ENCODE measurements at places on chromosomes 2 and 18.

GRCh38 chr2:28327956-28328922, 64.4 kb upstream of the FOSL2 start:
- no peak for DNase-seq

GRCh38 chr18:50075772-50076171, 119.2 kb downstream of the MYO5B start:
- DNase-seq: no peak

GRCh38 chr2:146820672-146821071, 1024.2 kb upstream of the ACVR2A start:
- DNase-seq: no peak

DNA sequence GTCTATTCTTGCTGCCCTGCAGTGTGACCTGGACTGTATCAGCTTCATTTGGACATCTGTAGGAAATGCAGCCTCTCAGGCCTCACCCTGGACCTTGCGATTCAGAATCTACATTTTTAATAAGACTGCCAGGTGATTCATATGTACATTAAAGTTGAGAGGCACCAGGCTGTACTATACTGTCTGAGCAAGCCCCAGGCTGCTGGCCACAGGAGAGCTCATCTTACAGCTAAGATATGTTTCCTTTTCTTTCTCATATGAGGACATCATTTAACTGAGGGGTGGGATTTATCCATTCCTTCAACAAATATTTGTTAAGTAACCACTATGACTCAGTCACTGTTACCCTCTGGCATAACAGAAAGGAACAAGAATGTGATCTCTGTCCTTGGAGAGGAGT, 78.2 kb upstream of the GCFC2 start:
- DNase-seq: no peak

- no peak for DNase-seq
These were observed 12.8 kb upstream of the FMNL2 start for GRCh38 chr2:152322222-152322621.

DNA sequence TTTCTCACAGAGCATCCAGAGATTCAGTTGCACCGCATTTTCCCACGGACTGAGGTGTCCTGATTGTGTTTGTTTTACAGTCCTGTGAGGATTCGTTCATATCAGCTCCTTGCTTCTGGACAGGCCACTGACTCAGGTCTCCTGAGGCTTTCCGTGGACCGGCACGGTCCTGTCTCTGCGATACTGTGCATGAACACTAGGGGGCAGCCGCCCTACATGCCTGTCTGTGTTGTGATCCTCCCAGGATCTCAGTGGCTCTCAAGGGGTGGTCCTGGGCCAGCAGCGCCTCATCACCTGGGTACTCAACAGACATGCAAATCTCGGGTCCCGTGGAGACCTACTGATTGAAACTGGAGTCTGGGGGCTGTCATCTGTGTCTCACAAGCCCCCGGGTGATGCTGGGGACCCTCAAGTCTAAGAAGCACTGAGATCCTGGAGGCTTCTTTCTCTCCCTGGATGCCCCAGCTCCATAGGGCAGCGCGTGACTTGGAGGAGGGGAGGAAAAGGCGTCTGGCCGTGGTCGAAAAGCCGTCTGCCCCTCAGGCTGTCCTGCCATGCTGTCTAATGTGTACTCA, 28.9 kb downstream of the IL1R2 start:
- peak; percentile 95 for DNase-seq

GRCh38 chr2:119350311-119350998, 16.2 kb downstream of the C2orf76 start:
- DNase-seq: no peak

GRCh38 chr2:127542231-127542630, 6.7 kb downstream of the MYO7B start:
- no peak for DNase-seq

DNA sequence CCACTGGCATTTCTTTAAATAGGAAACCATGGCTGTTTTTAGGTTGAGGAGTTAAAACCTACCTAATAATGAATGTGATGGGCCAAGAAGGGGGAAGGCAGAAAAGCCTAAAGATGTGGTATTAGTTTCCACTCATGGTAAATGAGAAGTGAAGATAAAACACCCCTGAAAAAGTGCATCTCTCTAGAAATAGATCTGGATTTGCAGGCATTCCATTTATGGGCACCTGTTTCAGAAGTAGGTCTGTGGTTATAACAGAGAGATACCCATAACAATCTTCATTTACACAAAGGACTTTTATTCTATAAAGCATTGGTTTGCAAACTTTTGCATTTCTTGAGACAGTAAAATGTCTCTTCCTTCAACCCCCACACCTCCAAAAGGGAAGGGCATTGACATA, 62.1 kb downstream of the PRKCE start:
- DNase-seq: no peak

GRCh38 chr2:235669983-235670962, 176.4 kb downstream of the AGAP1 start:
- no peak for DNase-seq

DNA sequence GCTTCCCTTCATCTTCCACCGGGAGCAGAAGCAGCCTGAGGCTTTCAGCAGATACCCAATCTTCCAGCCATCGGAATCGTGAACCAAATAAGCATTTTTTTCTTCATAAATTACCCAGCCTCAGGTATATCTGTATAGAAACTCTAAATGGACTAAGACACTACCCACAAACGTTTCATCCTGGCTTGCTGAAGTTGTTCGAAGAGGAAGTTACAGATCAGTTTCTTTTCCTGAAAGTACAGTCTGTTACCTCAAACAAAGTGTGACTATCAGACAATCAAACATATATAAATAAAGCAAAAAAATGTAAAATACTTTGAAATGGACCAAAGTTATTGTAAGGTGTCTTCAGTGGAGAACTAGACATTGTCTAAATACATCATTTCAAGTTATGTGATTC, 97.9 kb downstream of the MREG start:
- no peak for DNase-seq

DNA sequence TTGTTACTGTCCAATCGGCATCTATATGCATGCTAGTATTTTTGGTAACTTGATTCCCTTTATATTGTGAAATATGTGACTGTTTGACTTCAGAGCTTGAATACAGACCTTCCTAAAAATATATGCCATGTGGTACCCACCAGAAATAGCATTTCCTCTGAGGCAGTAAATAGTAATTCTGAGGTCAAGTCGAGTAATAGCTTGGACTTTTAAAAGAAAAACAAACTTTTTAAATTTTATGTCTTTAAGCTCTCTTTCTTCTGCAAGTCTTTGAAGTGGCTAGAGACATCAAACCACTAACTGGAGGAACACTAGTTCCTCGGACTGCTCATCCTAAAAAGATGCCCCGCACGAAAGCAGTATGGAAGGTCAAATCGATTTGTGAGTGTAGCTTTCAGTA, 396.8 kb upstream of the SLC14A2 start:
- DNase-seq: no peak

DNA sequence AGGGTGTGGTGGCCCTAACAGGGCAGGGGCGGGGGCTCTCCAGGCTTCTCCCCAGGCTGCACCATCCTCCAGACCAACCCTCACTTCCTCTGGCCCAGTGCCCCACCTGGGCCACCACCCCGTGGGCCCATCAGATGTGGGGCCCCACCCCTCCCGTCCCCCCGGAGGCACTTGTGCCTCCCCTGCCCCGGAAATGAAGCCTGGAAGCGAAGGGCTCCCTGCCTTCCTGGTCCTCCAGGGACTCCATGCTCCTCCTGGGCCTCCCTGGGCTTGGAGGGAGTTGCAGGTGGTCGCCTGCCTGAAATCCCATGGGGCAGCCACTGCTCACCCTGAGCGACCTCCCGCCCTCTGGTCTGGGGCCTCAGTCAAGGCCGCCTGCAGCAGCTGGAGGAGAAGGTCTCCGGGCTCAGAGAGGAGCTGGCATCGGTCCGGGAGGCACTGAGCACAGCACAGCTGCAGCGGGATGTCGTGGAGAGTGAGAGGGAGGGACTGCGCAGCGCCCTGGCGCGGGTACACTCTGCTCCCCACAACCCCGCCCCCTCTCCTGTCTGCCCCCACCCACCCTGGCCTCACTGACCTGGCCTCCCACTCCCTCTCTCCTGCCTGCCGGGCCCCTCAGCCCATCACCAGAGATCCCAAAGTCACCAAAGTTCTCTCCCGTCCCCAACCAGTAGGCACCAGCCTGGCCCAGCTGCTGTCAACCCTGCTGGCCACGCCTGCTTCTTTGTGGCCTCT, 28.0 kb downstream of the CROCC2 start:
- DNase-seq: no peak

- DNase-seq: no peak
These were observed 415.5 kb downstream of the NCKAP5 start for GRCh38 chr2:133152801-133153200.

DNA sequence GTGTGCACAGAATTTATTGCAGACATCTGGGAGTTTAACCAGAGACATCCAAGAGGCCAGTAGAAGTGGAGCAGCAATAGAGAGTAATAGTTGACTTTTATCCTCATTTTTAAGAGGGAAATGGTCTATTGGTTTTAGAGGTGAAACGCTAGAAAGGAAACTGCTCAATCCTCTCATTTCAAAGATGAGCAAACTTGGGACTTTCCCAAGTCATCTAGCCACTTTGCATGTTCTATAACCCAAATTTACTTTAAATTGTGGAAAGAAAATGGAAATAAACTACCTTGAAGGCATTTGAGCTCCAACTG, 601.7 kb downstream of the ARHGAP15 start:
- no peak for DNase-seq

DNA sequence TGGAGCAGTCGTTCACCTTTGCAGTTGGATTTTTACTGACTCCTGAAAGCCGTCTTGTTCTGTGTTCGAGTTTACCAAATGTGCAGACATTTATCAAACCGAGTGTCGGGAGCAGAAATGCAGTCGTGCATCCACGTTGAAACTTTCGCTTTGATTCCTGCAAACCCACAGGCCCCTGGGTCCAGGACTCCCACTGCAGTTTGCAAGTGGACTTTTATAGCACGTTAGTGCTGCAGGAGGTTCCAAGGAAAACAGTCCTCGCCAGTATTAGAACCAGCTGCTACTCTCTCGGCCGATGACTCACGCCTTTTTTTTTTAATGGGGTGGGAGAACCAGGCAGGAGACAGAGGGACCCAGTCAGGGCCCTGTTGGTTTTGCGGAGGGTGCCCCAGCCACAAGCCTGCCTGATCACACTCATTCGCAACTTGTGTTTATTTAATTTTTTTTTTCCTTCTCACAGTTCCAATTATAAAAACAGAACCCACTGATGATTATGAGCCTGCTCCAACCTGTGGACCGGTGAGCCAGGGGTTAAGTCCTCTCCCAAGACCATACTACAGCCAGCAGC, 90.1 kb downstream of the NFATC1 start:
- no peak for DNase-seq

DNA sequence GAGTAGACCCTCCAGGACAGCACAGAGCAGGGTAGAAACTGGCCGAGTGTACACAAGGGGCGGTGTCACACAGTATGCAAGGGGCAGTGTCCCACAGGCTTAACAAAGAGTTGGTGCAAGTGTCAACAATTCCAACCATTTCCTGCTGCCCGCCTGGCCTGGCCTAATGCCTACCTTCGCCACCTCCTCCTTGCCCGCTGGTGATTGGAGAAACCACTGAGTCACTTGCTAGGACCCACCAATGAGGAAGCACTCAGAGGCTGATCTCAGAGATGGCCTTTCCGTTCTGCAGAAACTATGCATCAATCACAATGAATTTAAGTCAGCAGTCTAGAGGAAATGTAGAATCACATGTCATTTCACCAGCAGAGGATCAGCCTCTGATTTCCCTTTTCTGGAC, 263.3 kb upstream of the PKDCC start:
- DNase-seq: no peak

- no peak for DNase-seq
These were observed 122.5 kb downstream of the ERBB4 start for GRCh38 chr2:212416086-212416485.
